ENCODE measurements at places on chromosomes 6 and 20.

GRCh38 chr6:130244728-130245127, 22.0 kb upstream of the SAMD3 start:
- DNase-seq: no peak

GRCh38 chr6:168027521-168027920, 30.1 kb downstream of the KIF25 start:
- no peak for DNase-seq

DNA sequence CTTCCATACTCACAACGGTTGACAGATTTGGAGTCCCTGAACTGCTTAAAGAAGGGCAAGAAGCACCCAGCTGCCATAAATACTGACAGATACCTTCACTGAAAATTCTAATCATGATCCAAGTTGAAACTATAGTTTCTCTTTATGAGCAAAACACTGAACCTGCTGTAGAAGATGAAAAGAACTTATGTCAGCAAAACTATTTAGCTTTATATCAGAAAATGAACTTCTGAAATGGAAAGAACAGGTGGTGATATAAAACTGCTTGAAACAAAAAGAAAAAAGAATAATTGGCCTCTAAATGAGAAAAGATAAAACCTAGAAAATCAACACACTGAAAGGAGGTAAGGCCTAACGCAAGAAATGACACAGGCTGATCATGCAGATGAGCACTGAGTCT, 72.4 kb downstream of the HACE1 start:
- DNase-seq: no peak

DNA sequence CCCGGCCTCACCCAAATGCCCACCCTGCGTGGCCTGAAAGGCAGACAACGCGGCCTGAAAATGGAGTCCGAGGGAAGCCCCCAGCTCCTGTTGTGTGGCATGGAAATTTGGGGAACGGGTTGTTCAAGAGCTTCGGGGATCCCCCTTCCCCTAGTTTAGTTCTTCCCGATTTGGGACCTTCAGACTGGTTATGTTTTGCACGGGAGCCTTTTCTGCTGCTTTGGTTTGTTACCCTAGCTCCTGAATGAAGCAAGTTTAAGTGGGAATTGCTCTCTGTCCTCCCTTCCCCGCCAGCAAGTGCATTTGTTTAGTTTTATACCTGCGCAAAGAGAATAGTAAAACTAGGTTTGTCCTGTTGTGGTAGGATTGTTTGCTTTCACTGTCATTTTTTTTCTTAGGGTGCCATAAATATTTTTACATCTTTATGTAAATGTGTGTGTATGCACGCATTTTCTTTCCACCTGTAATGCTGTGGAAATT, 604 bp downstream of the SH3BGRL2 start:
- no peak for DNase-seq

DNA sequence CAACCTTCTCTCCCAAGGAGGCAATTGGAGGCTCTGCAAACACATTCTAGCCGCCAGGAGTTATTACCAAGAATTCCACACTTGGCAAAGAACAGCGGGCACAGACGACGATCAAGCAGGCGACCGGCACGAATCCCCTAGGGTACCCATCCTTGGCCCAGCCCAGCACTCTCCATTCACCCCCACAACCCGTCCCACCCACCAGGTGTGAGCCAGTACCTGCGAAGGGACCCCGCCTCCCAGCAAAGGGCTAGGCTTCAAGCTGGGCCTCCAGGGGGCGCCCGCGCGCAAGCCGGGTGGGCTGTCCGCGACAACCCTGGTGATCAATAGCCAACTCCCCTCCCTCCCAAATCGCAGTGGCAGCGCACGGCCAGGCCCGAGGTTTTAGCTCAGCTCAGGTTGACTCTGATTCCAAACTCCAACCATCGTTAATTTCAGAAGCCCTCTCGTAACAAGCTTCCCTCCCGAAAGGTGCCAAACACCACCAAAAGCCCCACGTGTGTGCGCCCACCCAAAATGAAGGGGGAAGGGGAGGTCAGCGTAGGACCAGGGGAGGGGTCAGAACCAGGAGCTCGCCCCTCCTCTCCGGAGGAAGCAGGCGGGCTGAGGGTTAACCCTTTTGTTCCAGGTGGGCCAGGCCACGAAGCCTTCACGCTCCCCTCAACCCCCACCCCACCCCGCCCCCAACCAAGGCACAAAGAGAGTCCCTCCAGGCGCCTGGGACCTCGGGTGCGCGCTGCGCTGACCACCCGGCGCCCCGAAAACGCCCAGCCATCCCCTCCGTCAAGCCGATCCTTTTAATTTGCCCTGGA, 2.1 kb downstream of the SALL4 start:
- DNase-seq: peak; percentile 84

GRCh38 chr20:46901638-46902037, 7.0 kb downstream of the EYA2 start:
- DNase-seq: no peak

DNA sequence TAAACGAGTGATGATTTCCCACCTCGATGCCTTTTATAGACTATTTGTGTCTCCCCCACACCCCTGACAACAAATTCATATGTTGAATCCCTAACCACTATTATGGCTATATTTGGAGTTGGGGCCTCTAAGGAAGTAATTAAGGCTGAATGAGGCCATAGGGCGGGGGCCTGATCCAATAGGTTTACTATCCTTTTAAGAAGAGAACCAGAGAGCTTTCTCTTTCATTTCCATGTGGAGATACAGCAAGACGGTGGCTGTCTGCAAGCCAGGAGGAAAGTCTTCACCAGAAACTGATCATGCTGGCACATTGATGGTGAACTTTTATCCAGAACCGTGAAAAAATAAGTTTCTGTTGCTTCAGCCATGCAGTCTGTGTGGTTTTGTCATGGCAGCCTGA, 38.9 kb upstream of the CLIC5 start:
- no peak for DNase-seq

GRCh38 chr6:24501374-24501773, 6.6 kb downstream of the ALDH5A1 start:
- no peak for DNase-seq

DNA sequence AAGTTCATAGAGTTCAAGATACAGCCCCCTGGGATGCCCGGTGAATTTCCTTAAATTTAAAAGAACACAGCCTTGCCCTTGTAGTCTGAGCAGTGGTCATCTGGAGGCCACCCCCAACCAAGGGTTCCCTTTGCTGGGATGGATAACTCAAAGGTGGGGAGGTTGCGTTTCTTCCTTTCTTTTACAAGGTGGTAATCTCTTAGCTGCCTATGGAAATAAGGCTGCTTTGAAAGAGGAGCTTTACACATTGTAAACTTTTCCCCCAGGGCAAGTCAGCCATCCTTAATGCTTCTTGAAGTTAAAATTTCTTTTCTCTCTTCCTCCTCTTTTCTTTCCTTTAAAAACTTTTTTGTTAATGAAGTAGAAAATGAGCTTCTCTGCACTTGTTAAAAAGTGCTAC, 71.2 kb upstream of the PRDM1 start:
- no peak for DNase-seq

DNA sequence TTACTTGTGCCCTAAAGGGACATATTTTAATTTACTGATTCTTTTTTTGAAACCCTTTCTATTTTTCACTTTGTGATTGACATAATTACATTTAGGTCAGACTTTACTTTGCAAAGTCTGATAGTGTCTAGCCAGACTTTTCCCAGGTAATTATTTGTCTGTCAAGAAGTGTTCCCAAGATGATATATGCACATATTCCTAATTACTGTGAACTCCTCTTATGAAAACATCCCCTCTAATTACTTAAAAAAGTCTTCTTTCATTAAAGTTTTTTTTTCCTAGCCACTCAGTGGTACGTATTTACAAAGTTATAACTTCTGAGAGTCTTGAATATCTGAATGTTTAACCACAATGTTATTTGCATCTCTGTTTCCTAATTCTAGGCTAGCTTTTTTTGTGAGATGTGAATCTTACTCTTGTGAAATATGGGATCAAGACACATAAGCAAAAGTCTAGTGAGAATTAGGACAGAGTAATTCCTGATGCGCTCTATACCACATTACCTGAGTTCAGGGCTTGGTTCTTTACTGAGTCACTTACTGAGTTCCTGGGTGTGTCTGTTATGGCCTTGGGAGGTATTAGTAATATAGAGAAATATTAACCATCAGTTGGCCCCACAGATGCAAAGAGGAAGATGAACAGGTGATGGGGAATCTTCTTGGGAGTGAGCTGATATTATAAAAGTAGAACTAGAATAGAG, 27.9 kb downstream of the FAM83B start:
- no peak for DNase-seq

GRCh38 chr20:15949391-15949790, 623.9 kb downstream of the KIF16B start:
- no peak for DNase-seq

DNA sequence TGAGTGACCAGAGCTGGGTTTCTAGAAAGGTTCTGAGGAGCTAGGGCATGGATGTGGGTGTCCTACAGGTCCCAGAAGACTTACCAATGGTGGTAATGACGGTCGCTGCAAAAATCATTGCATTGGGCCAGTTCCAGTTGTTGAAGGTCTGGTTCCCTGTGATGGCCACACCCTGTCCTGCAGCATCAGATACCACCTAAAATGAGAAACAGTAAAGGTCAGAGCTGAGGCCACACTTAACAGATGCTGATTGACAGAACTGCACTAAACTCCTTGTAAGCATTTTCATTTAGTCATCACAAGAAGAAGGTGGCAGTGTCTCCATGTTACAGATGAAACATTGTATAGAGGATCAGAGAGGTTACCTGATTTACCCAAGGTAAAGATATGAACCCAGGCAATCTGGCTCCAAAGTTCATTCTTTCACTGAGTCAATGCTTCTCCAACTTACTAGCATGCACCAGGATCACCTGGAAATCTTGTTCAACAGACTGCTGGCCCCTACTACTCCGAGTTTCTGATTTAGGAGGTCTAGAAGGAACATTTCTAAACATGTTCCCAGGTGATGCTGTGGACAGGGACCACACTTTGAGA, 33.4 kb downstream of the KCNK5 start:
- no peak for DNase-seq

GRCh38 chr6:26087284-26088115, at the start of gene HFE:
Gene HFE, plus strand, starts transcription at chr6:26087429. Its CDS starts 12 bp downstream, at chr6:26087441.
- DNase-seq: peak; percentile 46

GRCh38 chr6:45606831-45607400, 229.2 kb upstream of the SUPT3H start:
- no peak for DNase-seq

- no peak for DNase-seq
These were observed 18.5 kb downstream of the SDC4 start for GRCh38 chr20:45329497-45330319.

DNA sequence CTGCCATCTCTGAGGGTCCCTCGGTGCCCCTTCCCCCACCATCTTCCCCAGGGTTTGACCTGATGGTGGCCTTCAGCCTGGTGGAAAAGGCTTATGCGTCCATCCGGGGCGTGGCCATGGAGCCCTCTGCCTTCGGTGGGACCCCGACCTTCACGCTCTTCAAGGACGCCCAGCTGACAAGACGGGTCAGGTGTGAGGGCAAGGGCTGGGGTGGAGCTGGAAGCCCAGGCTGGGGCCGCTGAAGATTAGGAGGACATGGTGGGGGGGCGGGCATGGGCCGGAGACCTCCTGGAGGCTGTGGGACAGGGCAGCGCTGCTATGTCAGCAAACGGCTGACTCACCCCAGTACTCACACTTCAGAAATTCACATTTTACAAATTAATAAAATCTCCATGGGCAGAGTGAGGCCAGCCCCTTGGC, 23.5 kb downstream of the COL20A1 start:
- peak; percentile 2 for DNase-seq

- DNase-seq: no peak
These were observed 18.8 kb upstream of the FRMD1 start for GRCh38 chr6:168097621-168098430.

DNA sequence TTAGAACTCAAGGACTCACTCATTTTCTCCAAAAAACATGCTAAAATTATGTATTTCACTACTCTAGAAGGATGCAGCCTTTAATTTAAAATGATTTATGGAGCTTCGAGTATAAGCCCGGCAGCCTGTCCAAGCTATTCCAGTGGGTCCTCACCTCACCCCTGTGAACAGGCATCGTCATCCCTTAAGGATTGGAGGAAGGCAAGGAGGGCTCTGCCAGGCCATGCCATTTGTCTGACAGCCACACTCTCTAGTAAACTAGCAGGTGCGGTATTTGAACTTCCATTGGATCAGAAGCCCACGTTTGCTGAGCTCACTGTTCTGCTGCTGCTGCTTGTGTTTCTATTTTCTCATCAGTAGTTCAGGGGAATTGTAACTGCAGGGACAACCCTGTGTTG, 39.8 kb upstream of the NAA20 start:
- DNase-seq: no peak

DNA sequence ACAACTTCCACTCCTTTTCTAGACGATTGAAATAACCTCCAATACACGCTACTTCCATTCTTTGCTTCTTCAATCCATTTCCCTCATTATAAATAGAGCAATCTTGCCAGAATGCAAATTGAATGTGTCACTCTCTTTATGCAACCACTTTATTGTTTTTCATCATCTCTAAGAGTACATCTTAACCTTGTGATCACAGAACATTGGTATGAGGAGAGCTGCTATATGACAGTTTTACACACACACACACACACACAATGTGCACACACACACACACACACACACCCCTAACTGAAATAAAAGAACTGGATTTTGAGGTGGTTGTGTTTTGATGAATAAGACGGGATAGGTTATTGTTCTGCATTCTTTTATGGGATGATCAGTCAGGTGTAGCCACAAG, 187.0 kb downstream of the HDGFL1 start:
- no peak for DNase-seq

- DNase-seq: no peak
These were observed 29.9 kb upstream of the AGPAT4 start for GRCh38 chr6:161303628-161304340.

- peak; percentile 47 for DNase-seq
These were observed 101.0 kb upstream of the DTNBP1 start for GRCh38 chr6:15763837-15764236.

DNA sequence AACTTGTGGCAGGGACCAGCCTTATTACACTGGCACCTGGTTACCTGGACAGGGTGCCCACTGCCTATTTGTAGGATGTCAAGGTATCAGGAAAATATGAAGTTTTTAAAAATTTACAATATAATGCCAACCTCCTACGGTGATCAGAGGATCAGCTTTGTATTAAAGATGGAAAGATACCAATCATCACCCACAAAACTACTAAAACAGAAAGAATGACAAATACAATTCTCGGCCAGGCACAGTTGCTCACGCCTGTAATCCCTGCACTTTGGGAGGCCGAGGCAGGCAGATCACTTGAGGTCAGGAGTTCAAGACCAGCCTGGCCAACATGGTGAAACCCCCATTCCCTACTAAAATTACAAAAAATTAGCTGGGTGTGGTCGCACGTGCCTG, 18.4 kb upstream of the PRND start:
- DNase-seq: no peak
